ENCODE measurements at places on chromosomes 4 and X. TPM values are rescaled to one million over a fixed set of nuclear protein-coding genes. Genes with fewer than 3 reads are reported as not detected.

DNA sequence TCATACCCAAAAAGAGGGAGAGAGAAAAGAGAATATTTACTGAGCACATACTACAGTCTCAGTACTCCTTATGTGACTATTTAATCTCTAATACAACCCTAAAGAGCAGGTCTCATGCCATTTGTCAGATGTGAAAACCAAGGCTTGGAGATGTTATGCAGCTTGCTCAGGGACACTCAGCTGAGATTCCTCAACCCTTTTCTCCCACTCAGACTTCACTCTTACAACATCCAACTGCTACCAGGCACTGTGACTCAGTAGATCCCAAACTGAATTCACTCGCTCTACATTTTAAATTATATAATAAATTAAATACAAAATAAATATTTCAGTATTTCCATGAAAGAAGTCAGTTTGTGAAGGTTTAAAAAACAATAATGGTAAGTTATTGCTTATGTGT lies 53.7 kb downstream of the TSPAN5 start:
- H3K36me3 ChIP-seq: peaks cover 7% of the 10 kb centered on the region
- peaks cover 7% of the 10 kb centered on the region for H3K4me1 ChIP-seq
- H3K4me3 ChIP-seq: no peak overlapping the region
- no peaks in the 10 kb centered on the region for H3K27me3 ChIP-seq
- DNase-seq: no peak

GRCh38 chrX:17826609-17827496 lies 34.2 kb downstream of the RAI2 start:
- no peaks in the 10 kb centered on the region for H3K4me1 ChIP-seq
- no peaks in the 10 kb centered on the region for H3K27me3 ChIP-seq
- H3K27ac ChIP-seq: no peak overlapping the region
- no peak for DNase-seq
- H3K4me3 ChIP-seq: no peak overlapping the region

GRCh38 chrX:56788229-56788628 lies 59.2 kb downstream of the NBDY start:
- H3K27me3 ChIP-seq: peaks cover 41% of the 10 kb centered on the region
- H3K4me1 ChIP-seq: no peaks in the 10 kb centered on the region
- no peak for DNase-seq
- no peak overlapping the region for H3K27ac ChIP-seq

DNA sequence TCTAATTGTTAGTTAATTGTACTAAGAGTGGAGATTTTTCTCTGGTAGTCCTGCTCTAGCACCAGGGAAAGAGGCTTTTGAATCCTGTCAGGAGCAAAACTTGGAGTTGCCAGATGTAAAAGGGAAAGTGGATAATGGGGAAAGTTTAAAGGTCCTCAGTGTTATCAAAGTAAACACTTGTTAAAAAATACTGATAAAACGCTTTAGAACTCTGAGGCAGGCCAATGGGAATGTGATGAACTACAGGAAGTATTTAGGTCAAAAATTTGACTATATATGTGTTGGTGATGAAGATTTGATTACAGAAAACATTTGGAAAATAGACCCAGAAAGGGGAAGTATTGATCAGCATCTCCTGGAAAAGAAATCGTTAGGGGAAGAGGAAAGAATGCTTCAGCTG lies 32.8 kb downstream of the SERPINA7 start:
- DNase-seq: no peak
- H3K27me3 ChIP-seq: peaks cover 81% of the 10 kb centered on the region
- no peaks in the 10 kb centered on the region for H3K36me3 ChIP-seq
- H3K27ac ChIP-seq: no peak overlapping the region
- H3K4me1 ChIP-seq: no peaks in the 10 kb centered on the region
- H3K4me3 ChIP-seq: no peak overlapping the region

DNA sequence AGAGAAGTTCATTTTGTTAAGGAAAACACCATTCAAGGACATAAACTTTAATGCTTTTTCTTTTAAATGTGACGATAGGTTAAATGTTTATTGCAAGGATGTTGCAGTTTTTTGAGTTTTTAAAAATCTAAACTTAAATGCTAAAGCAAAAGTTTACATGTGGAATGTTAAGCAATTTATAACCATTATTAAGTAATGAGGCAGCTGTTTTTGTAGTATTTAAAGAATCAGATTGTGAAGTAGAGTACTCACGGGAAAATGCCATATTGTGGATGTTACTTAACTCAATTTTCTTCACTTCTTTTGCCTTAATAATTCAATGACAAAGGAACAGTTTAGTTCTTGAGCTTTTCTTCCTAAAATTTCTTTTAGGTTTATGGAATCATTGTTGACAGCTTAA lies 43.5 kb downstream of the UBE2K start:
- no peaks in the 10 kb centered on the region for H3K27me3 ChIP-seq
- peaks cover 2% of the 10 kb centered on the region for H3K4me1 ChIP-seq
- peak; percentile 3 for DNase-seq
- no peak overlapping the region for H3K27ac ChIP-seq

The SRD5A3 gene
- 26.1 TPM for total RNA-seq

The POU3F4 gene
- total RNA-seq: not detected

Measured in MCF 10A (cell line).